ENCODE measurements at places on chromosomes 5 and 9. TPM values are rescaled to one million over a fixed set of nuclear protein-coding genes. Genes with fewer than 3 reads are reported as not detected.

DNA sequence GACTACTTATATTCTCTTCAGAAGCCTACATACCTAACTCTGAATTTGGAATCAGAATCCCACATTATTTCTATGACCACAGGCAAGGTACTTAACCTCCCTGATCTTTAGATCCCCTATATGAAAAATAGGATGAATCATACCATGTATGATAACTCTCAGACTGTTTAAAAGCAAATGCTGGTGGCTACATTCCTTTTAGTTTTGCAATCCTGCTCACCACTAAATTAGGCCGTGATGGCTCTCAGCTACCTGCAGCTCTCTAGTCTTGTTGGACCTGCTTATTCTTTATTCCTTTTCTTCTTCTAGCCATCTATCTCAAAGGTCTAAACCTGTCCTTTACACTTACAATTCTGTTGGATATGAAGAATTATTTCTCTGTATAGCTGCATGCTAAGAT, 303.4 kb upstream of the ATP10B start:
- no peak for DNase-seq

AK8 gene
- total RNA-seq, result 0.13 TPM

GRCh38 chr5:97929383-97929782, 746.3 kb upstream of the RIOK2 start:
- DNase-seq, result peak; percentile 23

- no peak for DNase-seq
These were observed 37.4 kb downstream of the CCDC125 start for GRCh38 chr5:69295088-69295754.

- peak; percentile 11 for DNase-seq
These were observed 1740.9 kb upstream of the CDH9 start for GRCh38 chr5:28779161-28779754.

COL23A1 gene
- 0.19 TPM for total RNA-seq

DNA sequence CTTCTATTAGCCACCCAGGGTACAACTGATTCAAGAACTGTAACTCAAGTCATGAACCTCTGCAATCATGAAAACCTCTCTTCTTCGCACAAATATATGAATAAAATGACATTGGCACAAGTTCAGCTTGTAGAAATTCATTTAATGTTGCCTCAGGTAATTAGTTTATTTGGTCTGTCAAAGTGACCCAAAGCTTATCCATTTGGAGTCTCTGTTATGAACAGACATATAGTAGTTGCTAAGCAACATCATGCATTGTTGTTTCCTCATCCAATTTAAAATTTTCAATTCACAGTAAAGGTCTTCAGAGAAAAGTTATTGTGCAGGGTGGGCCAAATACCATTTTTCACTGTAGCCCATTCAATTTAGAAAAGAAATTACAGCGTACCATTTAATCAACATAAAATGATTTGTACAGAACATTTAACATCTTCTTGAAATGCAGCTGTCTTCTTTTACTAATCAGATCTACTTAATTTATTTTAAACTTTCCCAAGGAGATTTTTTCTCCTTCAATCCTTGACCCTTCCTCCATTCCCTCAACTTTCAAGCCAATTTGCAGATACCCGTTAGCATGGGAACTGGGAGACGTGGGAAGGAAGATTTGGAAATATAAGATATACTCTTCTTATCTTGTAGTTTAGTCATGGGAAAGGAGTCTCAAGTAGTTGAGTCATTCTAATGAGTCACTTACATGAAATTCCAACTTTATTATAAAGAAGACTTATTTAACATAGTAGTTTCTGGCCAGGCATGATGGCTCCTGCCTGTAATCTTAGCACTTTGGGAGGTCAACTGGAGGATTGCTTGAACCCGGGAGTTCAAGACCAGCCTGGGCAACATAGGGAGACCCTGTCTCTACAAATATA, 231.3 kb downstream of the ATPSCKMT start:
- DNase-seq, result peak; percentile 15

PCDHGB5 gene
- 1.4 TPM for total RNA-seq

LMX1B gene
- total RNA-seq, result not detected

GDA gene
- 0.05 TPM for total RNA-seq

- DNase-seq, result no peak
These were observed 24.1 kb downstream of the SLC1A3 start for GRCh38 chr5:36630201-36631145.

DNA sequence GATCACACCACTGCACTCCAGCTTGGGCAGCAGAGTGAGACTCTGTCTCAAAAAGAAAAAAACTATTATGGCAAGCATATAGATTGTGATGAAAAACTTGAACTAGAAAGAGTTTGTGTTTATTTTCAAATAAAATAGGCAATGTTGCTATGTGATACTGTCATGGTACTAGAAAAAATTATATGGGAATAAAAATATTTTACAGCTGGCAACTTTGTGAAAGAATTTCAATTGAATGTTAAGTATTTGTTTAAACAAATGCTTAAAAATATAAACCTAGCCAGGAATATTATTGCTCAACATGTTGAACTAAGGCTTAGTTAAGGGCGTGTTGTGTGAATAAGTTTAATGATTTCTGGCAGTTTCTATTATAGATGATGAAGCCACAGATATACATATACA, 31.7 kb downstream of the HSDL2 start:
- DNase-seq, result no peak

DNA sequence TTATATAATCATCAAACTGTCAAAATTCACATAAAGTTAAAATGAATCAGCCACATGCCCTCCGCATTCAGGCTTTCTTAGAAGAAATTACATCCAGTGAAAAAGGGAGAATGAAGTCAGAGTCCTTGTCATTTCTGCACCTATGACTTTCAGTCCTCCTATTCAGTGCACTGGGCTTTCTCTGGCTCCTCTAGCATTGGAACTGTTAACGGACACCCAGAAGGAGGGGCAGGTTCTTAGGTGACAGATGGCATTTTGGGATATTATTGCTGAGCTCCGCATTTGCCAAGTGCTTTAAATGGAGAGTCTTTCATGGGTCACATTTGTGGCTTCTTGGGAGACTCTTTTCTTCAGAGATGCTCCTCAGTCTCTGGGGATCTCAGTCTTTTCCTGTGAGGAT, 40.0 kb downstream of the ADAMTS19 start:
- DNase-seq, result no peak

DNA sequence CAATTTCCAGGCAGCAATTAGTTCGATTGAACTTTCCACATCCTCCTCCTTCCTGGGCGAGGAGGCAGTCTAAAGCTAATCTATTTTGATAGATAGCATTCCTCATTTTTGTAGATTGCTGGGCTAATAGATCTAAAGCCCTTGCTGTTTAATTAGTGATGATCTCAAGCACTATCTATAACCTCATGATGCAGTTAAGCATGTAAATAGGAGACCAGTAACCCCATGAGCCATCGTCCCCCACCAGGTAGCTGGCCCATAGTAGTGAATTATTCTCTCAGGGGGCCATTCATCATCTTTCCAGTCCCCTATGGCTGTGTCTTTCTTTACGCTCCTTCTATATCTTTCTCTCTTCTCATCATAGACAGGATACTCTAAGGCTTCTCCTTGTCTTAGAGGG, 14.9 kb downstream of the CEL start:
- no peak for DNase-seq
